Epithelial cell of alveolus of lung (primary cell): ENCODE measurements at places on chromosomes 5 and 9. TPM values are rescaled to one million over a fixed set of nuclear protein-coding genes. Genes with fewer than 3 reads are reported as not detected.

NSA2 gene
- total RNA-seq = 85.2 and 231 TPM in 2 replicates

PCDHA5 gene
- total RNA-seq = not detected in 2 replicates

ADAMTS6 gene
- total RNA-seq = 18.4 and 32.3 TPM in 2 replicates

PCDHGA10 gene
- total RNA-seq = 3.4 and 11.8 TPM in 2 replicates

NFIB gene
- total RNA-seq = 20.4 and 25.9 TPM in 2 replicates

NME5 gene
- 1.4 and 1.7 TPM in 2 replicates for total RNA-seq

MAN2A1 gene
- total RNA-seq = 16.3 and 50.8 TPM in 2 replicates

CCL27 gene
- 0.39 TPM in 1 of 2 replicates, not detected in the other for total RNA-seq

PPP3R2 gene
- not detected in 2 replicates for total RNA-seq

F12 gene
- 0.40 and 1.0 TPM in 2 replicates for total RNA-seq

VPS13A gene
- 9.8 and 9.9 TPM in 2 replicates for total RNA-seq

TEX48 gene
- not detected in 2 replicates for total RNA-seq

PCDHGA9 gene
- 1.4 and 7.8 TPM in 2 replicates for total RNA-seq

KLF4 gene
- 9.2 and 10.0 TPM in 2 replicates for total RNA-seq

PTTG1 gene
- total RNA-seq = 54.9 and 267 TPM in 2 replicates

TMEM215 gene
- not detected in 2 replicates for total RNA-seq

IL13 gene
- total RNA-seq = not detected in 2 replicates
